ENCODE measurements at places on chromosomes 1 and 21.

DNA sequence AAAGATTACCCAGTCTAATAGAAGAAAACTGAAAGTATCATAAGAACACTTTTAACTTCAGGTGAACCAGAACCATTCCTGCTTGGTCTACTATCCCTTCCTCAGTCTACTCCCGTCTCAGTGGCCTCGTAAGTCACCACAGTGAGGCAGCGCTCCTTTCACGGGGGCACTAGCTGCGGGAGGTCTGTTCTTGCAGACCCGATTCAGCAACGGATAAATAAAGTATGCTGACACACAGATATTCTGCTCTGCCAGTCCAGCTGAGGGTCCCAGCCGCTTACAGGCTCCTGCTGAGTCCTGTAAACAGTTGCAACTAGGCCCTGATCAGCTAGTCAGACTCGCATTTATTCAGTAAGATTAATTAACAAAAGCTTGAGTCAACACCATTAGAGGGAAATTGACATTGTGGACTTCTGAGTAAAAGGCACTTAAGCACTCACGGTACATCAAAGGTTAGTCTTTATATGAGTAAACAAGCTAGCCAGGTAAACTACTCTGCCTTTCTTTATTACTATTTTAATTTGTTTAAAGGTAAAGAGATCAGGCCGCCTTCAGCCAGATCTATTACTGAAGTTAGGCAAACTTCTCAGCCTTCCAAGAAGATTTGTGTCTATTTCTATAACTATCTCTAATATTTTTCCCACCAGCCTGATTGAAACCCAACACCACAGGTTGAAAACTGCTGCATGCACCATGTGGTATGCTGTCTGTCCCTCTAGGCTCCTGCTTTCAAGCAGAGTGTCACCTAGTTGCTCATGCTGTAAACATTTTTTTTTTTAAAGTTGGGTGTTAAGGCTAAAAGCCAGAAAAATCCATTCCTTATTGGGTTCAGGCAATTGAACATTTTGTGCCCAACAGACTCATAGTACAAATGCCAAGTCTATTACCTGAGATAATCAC is 87.7 kb downstream of the INTS7 start:
- no peak for DNase-seq

DNA sequence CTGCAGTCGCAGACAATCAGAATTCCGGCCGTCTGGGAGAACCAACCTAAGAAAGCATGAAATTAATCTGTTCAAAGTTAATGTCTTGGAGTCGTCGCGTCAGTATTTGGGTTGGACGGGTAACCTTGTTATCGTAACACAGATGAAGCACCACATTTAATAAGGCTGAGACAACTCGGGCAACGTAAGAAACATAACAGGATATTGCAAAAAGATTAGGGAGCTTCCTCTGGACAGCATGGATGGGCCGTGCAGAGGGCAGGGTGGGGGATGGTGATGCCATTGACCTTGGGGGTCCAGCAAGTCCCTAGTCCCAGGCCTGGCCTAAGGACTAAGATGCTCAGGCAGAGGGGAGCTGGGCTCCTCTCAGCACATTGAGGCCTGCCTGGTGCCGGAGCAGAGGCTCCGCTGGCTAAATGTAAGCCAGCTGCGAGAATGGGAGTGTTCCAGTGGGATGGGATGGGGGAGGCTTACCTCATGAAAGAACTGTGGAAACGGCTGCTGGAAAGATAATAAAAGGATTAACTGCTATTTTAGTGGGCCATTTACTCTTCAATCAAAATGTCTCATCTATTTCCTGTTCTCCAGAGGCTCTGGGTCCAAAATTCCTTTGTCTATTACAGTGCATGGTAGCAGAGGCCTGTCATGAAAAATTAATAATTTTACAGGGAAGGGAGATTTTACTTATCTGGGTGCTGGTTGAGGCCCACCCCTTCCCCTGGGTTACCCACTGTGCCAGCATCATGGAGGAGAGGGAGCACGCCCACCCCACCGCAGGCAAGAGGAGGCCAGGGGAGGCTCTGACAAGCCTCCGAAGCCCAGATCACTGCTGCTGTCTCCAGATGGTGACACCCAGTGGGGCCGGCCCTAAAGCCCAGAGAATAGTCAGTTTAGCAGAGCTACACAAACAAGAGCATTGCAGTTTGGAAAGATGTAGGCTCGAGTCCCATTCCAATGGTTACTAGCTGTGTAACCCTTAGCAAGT is 131.6 kb downstream of the DMRTB1 start:
- no peak for DNase-seq

- DNase-seq, result no peak
These were observed 7.0 kb upstream of the CDCP2 start for GRCh38 chr1:54159733-54160316.

- DNase-seq, result peak; percentile 72
These were observed 293.8 kb upstream of the USP25 start for GRCh38 chr21:15436031-15436430.

GRCh38 chr1:150543500-150544143 is 5.6 kb upstream of the ADAMTSL4 start:
- peak; percentile 29 for DNase-seq

DNA sequence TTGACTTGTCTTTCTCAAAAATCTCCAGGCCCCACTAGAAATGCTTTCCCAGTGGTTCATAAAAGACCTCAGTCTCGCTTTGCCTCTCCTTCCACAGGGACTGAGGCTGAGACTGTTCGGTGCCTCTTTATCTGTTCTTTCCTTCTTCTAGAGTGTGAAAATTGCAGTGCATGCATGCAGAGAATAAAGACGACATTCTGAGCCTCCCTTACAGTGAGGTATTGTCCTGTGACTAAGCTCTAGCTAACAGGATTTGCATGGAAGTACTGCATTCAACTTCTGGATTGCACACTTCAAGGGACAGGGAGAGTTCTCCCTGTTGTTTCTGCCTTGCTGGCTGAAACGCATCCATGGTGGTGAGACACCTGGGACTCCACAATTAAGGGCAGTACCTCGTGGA is 69.1 kb downstream of the COLGALT2 start:
- no peak for DNase-seq

DNA sequence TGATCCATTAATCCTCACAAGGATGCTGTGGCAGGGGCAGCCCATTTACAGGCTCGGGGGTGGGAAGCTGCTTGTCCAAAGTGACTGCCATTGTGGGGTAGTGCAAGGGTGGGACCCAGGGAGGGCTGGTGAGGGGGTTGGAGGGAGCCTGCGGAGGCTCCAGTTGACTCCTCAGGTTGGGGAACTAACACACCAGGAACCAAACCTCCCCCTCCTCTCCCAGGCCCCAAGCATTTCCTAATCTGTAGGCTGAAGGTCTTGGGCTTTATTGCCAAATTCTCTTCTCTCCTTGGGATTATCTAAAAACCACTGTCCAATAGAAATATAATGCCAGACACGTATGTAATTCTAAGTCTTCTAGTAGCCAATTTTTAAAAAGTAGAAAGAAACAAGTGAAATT is 18.2 kb downstream of the IKBKE start:
- peak; percentile 28 for DNase-seq

- no peak for DNase-seq
These were observed 10.4 kb downstream of the GABRD start for GRCh38 chr1:2029561-2029960.

- peak; percentile 89 for DNase-seq
These were observed 123.2 kb downstream of the SMYD2 start for GRCh38 chr1:214404154-214404553.

- peak; percentile 89 for DNase-seq
These were observed 250.9 kb upstream of the DAB1 start for GRCh38 chr1:57674801-57675200.

- no peak for DNase-seq
These were observed 5.6 kb upstream of the TNFSF18 start for GRCh38 chr1:173056365-173056764.

GRCh38 chr21:39137248-39138178 is 45.7 kb downstream of the PSMG1 start:
- DNase-seq, result no peak

DNA sequence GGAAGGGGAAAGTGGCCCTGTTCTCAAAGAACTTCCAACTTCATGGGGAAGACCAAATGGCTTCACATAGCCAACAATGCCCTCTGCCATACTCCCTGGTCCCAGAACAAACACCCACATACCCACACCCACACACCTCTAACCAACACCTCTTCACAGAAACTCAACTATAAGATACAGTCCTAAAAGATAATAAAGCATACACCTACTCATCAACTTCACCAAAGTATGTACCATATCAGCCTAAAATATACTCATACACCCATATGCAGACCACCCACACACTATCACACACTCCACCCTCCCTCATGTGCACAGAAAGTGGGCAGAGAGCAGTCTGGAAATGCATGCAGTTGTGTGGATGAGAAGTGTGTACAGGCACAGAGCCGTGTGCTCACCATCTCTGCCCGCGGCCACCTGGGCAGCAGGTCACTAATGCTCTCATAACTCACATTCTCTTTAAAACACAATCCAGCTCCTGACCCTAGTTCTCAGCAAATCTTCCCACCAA is 27.7 kb downstream of the IQGAP3 start:
- DNase-seq, result no peak

DNA sequence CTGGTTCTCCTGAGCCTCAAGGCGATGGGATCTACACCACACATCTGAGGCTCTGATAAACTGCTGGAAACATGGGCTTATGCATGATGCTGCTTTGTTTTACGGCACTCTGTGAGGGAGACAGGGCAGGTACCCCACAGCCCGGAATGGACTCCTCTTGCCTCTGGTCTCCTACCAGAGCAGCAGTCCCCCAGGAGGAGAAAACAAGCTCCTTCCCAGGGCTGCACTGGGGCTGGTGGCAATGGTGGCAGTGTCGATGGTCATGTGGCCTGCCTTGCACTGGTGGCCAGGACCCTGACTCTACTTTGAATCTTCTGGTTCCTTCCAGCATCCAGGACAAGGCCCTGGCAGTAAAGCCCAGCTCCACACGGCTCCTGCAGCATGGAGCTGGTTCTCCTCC is 79.4 kb downstream of the TOMM20 start:
- no peak for DNase-seq

DNA sequence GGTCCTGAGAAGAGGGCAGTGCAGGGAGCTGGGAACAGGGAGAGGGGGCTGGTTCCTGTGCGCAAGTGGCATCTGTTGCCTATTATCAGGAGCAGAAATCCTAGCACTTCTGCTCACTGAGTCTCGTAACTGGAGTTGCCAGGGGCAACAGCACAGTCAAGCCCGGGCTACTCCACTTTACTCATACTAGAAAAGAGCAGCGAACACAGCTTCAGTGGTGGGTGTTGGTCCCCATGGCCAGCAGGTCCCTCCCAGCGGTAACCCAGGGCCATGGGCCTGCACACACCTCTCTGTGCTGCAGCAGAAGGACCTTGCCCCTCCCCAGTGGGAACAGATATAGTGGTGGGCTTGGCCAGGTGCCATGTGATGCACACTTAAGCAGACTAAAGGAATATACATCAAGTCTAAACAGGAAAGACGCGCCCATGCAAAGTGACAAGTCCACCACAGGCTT is 8.5 kb downstream of the PYCR2 start:
- DNase-seq, result no peak

GRCh38 chr1:198096390-198096789 is 60.4 kb upstream of the NEK7 start:
- DNase-seq, result no peak

DNA sequence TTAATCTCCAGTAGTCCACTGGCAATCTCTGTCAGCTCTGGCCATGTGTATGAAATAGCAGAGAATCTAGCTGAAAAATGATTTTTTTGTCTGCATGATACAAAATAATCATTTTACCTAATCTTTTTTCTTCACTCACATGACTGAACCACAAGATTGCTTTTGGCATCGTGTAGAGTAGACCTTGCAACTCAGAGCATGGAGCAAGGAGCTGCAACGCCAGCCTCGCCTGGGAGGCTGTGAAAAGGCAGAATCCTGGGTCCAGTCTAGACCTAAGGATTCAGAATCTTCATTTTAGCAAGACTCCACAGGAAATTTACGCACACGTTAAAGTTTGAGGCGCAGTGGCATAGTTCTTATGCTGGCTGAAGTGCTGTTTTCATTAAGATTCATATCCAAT is 40.2 kb downstream of the TOMM20 start:
- no peak for DNase-seq

DNA sequence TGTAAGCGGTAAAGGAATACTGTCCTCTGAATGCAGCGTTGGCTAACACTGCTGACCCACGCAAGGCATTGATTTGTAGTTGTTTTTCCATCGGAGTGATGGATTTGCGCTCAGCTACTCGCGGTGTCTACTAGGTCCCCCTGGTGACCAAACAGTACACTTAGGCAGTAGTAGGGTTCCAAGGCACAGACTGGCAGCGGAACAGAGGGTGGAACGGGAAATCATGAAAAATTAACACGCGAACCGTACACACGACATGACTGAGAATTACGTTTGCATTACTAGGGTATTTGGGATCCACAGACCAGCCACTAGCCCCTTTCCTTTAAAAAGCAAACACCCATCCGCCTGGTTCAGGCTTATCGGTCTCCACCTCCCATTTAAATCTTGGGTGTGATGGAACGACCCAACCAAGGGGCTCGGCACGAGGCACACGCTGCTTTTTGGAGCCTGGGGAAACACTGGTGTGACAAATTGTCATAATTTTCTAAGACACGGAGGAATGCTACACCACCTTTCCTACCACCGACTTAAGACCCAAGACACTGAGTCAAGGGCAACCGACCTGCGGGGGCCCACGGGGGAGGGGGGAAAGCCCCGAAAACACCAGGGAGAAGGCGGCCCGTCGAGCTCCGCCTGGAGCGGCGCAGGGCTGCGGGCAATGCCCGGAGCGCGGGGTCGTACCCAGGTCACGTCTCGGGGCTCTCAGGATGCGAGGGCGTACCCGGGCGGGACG is 699 bp downstream of the DIPK1A start:
- peak; percentile 56 for DNase-seq

GRCh38 chr1:233639611-233640010 is 25.7 kb downstream of the KCNK1 start:
- DNase-seq, result no peak
